Thoracic aorta (tissue), 2 donors: ENCODE measurements at places on chromosomes 16 and 17. TPM values are rescaled to one million over a fixed set of nuclear protein-coding genes. Genes with fewer than 3 reads are reported as not detected.

DNA sequence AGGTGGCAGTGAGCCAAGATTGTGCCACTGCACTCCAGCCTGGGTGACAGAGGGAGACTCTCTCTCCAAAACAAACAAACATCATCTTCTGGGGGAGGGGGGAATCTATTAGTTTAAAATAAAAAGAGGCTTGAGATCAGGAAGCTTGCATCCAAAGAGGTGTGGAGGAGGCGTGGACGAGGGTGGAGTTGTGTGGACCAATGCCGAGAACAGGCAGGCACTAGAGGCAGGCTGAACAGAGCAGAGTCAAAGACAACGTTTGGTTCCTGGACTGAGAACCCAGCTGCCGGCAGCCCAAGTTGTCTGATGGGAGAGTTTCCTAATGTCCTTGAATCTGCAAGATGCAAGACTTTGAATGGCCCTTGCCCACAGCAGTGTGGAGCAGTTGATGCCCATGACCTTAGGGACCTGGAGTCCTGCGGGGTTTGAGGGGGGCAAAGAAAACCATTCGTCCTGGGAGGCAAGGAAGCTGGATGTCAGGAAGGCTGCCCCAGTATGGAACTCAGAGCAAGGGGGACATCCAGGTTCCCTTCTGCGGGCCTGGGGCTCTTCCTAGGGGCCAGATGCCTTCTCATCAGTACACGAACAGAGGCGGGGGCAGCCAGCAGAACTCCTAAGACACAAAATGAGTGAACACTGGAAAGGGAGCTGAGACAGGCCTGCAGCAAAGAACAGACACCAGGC lies 9.2 kb downstream of the TBC1D16 start:
- no peak for DNase-seq
- H3K27ac ChIP-seq = peak overlapping the region; percentile 23
- no peaks in the 10 kb centered on the region for H3K27me3 ChIP-seq
- no peaks in the 10 kb centered on the region for H3K36me3 ChIP-seq

The OR1D2 gene
- not detected for total RNA-seq

The LPO gene
- not detected for total RNA-seq

- H3K4me3 ChIP-seq = no peak overlapping the region
- H3K36me3 ChIP-seq = peaks cover under 1% of the 10 kb centered on the region
- no peaks in the 10 kb centered on the region for H3K4me1 ChIP-seq
- H3K27me3 ChIP-seq = no peaks in the 10 kb centered on the region
Measured at GRCh38 chr17:54944796-54945195, 23.7 kb downstream of the COX11 start.

GRCh38 chr16:2816751-2817339 lies at the start of gene PRSS21:
PRSS21 (plus strand) TSS chr16:2817237; CDS start chr16:2817269, 32 bp downstream.
- no peak within 1 kb of the TSS for H3K27ac ChIP-seq
- H3K4me1 ChIP-seq = no peaks in the 10 kb centered on the region
- H3K36me3 ChIP-seq = no peaks in the 10 kb centered on the region
- H3K4me3 ChIP-seq = no peak within 1 kb of the TSS
- DNase-seq = no peak

DNA sequence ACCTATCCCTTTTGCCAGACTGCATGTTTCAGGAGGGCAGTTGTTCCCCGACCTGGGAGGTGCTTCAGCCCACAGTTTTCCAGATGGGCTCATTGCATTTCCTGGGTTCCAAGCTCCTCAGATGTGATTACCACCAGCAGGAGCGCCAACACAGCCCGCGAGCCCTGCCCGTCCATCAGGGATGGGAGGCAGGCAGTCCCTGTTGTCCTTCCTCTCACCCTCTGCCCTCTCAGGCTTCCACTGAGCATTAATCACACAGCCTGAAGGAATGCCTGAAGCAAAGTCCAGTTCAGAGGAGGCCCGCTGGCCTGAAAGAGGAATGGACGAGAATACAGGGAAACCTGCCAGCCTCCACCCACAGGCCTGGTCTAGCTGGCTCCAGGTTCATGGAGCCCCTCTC lies 256.3 kb upstream of the SDK2 start:
- peaks cover 13% of the 10 kb centered on the region for H3K4me1 ChIP-seq
- no peak overlapping the region for H3K27ac ChIP-seq
- no peak for DNase-seq
- H3K27me3 ChIP-seq = peaks cover 3% of the 10 kb centered on the region

DNA sequence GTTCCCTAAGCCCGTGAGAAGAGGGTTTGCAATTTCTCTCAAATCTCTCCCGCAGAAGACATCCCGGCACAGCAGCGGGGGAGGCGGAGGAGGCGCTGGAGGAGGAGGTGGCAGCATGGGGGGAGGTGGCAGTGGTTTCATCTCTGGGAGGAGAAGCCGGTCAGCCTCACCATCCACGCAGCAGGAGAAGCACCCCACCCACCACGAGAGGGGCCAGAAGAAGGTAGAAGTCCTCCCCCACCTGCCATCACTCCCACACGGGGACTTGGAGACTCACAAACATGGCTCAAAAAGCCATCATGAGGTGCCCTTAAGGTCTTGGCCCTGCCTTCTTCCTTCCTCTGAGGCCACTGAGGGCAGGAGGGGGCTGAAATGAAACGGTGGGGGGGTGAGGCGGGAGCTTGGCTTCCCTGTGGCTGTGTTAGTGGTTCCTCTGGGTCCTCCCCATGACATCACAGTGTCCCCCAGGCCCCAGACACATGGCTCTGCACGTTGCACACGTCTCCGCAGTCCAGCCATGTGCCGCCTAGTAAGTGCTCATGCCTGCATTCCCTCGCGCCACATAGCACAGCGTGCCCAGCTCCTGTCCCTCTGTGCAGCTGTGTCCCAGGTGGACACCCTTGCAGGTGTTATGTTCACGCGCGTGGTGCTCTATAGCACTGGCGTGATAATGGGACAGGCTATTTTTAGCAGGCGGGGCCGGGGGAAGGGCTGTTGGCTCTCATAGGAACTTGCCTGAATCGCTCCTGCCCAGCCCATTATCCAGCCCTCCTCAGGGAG lies 6.9 kb downstream of the MLLT6 start:
- peaks cover 4% of the 10 kb centered on the region for H3K4me1 ChIP-seq
- no peak overlapping the region for H3K27ac ChIP-seq
- no peaks in the 10 kb centered on the region for H3K27me3 ChIP-seq
- peaks cover 55% of the 10 kb centered on the region for H3K36me3 ChIP-seq

- no peak overlapping the region for H3K4me3 ChIP-seq
- no peak overlapping the region for H3K27ac ChIP-seq
- H3K27me3 ChIP-seq = no peaks in the 10 kb centered on the region
- H3K4me1 ChIP-seq = no peaks in the 10 kb centered on the region
- no peak for DNase-seq
Measured at GRCh38 chr16:57592591-57593003, 35.8 kb upstream of the ADGRG1 start.

- no peak overlapping the region for H3K27ac ChIP-seq
- peaks cover 29% of the 10 kb centered on the region for H3K4me1 ChIP-seq
- no peaks in the 10 kb centered on the region for H3K36me3 ChIP-seq
- no peak overlapping the region for H3K4me3 ChIP-seq
Measured at GRCh38 chr16:85348911-85349334, 236.7 kb upstream of the CIBAR2 start.

The OTOP2 gene
- total RNA-seq = not detected

The RILP gene
- total RNA-seq = 38.9 TPM

The KRT15 gene
- not detected for total RNA-seq

DNA sequence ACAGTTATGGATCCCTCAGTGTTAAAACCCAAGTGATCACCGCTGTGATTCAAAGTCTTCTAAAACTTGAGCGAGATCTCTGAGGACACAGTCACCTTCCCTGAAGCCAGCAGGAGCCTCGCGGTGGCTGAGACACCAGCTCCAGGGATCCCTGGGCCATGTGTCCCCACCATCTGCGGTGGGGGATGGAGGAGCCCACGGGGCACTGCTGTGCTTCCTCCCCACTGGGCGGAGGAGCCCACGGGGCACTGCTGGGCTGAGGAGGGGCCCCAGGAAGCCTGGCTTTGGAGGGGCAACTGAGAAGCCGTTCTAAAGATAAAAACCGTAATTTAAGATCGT lies 65.7 kb upstream of the METRNL start:
- H3K4me3 ChIP-seq = no peak overlapping the region
- H3K36me3 ChIP-seq = no peaks in the 10 kb centered on the region
- H3K27ac ChIP-seq = no peak overlapping the region
- peaks cover 7% of the 10 kb centered on the region for H3K4me1 ChIP-seq

DNA sequence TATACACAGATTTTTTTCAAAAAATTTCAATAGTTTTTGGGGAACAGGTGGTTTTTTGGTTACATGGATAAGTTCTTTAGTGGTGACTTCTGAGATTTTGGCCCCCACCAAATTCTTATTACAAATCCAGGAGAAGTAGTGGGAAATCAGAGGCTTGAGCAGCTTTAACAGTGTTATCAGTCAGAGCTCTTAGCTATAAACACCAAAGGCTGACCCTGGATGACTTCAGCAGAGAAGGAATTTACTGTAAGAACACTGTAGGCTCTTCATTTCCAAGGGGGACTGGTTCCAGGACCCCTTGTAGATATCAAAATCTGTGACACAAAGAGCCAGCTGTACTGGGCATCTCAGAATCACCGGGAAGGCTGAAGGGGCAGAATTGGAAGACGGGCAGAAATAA lies 17.8 kb downstream of the MPHOSPH6 start:
- DNase-seq = no peak
- H3K27me3 ChIP-seq = no peaks in the 10 kb centered on the region
- no peaks in the 10 kb centered on the region for H3K4me1 ChIP-seq
- H3K27ac ChIP-seq = no peak overlapping the region
- peaks cover 16% of the 10 kb centered on the region for H3K36me3 ChIP-seq

DNA sequence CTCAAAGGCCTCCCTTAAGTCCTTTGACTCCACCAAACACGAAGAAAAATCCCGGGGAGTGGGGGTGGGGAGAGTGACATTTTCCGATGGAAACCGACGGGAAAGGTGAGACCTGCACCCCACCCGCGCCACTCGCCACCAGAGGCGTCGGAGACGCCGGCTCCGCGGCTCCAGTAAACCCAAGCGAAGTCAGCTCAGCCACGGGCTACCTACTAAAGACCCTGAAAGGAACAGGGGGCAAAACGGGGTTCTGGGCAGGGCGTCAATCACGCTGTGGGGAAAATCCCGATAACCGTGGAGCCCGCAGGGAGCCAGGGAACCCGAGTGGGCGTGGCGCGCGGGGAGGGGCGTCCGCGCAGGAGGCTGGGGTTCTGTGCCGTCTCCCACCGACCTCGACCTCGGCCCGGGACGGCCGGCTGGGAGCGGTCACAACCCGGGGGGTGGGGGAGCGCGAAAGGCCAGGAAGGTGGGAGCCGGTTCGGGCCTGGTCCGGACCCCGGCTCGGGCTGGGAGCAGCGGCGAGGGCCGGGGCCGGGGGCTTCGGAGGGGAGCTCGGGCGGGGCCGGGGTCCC lies 565 bp downstream of the WDR45B start:
- H3K4me1 ChIP-seq = peaks cover 12% of the 10 kb centered on the region
- H3K27ac ChIP-seq = peak overlapping the region; percentile 90
- H3K27me3 ChIP-seq = no peaks in the 10 kb centered on the region
- H3K4me3 ChIP-seq = peak overlapping the region; percentile 96
- DNase-seq = no peak
- peaks cover 14% of the 10 kb centered on the region for H3K36me3 ChIP-seq

The CCL4L2 gene
- total RNA-seq = 0.41 TPM

The KRT27 gene
- not detected for total RNA-seq

- H3K4me3 ChIP-seq = peak overlapping the region; percentile 98
- H3K36me3 ChIP-seq = peaks cover 14% of the 10 kb centered on the region
- DNase-seq = no peak
- peaks cover 39% of the 10 kb centered on the region for H3K4me1 ChIP-seq
- H3K27ac ChIP-seq = peak overlapping the region; percentile 88
Measured at GRCh38 chr16:29974291-29975133, 844 bp downstream of the TAOK2 start.

DNA sequence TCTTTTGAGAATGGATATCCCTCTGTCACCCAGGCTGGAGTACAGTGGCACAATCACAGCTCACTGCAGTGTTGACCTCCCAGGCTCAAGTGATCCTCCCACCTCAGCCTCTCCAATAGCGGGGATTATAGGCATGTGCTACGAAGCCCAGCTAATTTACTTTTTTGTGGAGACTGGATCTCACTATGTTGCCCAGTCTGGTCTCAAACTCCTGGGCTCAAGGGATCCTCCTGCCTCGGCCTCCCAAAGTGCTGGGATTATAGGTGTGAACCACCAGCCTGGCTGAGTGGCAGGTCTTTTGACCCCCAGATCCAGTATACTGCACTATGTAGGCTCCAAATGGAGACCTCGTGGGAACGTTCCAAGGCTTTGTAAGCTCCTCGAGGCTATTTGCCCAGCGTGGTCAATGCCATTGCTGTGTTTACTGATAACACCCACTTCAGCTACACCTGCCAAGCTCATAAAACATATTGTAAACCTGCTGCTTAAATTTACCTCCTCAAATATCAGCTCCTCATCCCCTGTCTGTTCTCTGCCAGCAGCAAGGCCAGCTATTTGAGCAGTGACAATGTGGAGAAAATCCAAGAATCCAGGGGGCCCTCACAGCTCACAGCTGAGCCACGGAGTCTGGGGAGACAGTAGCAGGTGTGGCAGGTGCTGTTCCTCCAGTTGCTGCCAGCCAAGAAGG lies 16.2 kb upstream of the KIFC3 start:
- H3K27me3 ChIP-seq = no peaks in the 10 kb centered on the region
- H3K27ac ChIP-seq = no peak overlapping the region
- no peaks in the 10 kb centered on the region for H3K36me3 ChIP-seq
- no peak for DNase-seq

GRCh38 chr17:40371261-40371929 lies 6.9 kb upstream of the GJD3 start:
- no peak overlapping the region for H3K27ac ChIP-seq
- no peak for DNase-seq
- H3K27me3 ChIP-seq = no peaks in the 10 kb centered on the region

DNA sequence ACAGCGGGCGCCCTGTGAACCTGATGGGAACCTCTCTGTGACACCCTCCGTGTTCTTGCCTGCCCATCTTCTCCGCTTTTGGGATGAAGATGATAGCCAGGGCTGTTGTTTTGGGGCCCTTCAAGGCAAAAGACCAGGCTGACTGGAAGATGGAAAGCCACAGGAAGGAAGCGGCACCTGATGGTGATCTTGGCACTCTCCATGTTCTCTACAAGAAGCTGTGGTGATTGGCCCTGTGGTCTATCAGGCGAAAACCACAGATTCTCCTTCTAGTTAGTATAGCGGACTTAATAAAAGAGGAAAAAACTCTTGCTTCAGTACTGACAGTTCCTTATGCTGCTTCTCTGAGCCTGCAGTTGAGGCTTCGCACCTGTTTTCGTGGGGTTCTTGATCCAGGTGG lies 10.5 kb downstream of the CDK5RAP3 start:
- no peak for DNase-seq
- H3K4me1 ChIP-seq = no peaks in the 10 kb centered on the region
- no peak overlapping the region for H3K4me3 ChIP-seq
- H3K27me3 ChIP-seq = no peaks in the 10 kb centered on the region

The TPSB2 gene
- total RNA-seq = 58.3 TPM

GRCh38 chr16:21166561-21166961 lies 8.1 kb downstream of the LDAF1 start:
- peaks cover 38% of the 10 kb centered on the region for H3K4me1 ChIP-seq
- peak overlapping the region; percentile 17 for H3K27ac ChIP-seq
- no peak overlapping the region for H3K4me3 ChIP-seq
- no peaks in the 10 kb centered on the region for H3K27me3 ChIP-seq
- peaks cover 40% of the 10 kb centered on the region for H3K36me3 ChIP-seq

DNA sequence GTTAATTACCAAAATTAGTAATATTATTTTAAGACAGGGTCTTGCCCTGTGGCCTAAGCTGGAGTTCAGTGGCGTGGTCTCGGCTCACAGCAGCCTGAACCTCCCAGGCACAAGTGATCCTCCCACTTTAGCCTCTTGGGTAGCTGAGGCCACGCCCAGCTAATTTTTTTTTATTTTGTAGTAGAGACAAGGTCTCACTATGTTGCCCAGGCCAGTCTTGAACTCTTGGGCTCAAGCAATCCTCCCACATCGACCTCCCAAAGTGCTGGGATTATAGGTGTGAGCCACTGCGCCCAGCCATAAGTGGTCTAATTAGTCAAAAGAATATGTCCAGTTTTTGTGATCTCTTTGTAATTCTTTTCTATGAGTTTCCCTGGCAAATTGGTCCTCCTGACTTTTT lies 12.0 kb upstream of the CFDP1 start:
- no peak for DNase-seq
- H3K4me1 ChIP-seq = peaks cover 9% of the 10 kb centered on the region
- H3K27me3 ChIP-seq = no peaks in the 10 kb centered on the region
- no peak overlapping the region for H3K27ac ChIP-seq
